ENCODE measurements at places on chromosomes 11 and 22.

DNA sequence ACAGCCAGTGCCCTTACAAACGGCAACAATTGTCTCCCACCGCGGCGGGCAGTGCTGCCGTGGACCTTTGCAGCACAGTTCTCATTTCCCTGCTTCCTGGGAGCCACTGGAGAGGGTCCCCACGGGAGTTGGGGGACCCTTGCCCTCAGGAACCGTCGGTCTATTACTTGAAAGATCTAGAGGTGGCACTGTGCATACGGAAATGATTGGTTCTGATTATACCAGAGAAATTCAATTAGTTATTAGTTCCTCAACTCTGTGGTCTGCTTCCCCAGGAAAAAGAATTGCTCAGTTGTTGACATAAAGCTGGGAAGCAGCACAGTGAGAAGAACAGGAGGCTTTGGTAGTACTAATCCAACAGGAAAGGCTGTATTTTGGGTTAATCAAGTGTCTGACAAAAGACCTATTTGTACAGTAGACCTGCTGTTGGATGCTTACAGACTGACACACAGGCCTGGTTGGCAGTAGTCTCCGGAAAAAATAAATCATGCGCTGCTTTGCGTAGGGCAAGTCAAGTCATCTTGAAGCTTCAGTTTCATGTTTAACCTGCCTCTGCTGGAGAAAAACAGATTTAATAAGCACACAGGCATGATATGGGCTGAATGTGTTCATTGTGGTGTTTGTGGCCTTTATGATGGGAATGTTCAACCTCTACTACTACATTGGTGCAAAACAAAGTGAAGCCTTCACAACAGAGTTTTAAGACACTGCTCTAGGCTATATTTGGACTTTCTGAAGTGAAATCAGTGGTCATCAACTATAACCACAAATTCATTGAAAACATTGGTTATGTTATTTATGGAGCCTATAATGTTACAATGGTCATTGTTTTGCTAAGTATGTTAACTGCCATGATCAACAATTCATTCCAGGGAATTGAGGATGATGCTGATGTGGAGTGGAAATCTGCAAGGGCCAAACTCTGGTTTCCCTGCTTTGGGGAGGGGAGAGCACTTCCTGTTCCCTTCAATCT lies 54.6 kb upstream of the SC5D start:
- DNase-seq = no peak

DNA sequence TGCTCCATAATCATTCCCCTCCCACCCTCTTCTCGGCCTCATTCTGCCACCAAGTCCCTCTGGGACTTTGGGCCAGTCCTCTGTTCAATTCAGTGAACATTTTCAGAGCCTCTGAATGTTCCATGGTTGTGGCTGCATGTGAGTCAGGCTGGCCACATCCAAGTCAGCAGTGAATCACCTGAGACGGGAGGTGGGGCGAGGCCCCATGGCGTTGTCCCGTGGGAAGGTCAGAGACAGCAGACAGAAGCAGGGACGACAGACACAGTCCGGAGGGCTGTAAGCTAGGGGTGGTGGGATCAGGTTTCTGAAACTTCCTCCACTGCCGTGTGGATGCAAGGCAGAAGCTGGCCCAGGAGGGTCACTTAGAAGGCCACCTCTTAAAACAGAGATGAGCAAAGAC lies 324.8 kb downstream of the MN1 start:
- no peak for DNase-seq

DNA sequence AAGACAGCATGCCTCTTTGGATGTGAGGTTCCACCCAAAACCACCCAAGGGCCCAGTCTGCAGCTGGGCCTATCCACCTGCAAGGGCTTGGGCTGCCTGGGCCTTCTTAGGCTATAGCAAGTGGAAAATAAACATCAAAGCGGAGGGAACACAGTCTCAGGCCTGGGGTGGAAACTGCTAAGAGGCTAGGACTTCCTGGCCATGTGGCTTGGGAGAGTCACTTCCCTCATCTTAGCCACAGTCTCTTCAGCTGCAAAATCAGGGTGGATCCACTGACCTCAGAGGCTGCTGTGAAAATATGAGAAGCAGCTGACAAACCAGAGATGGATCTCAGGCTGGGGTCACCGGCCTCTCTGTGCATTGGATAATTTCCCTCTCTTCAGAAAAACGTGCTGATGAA lies 30.6 kb upstream of the TFIP11 start:
- no peak for DNase-seq

DNA sequence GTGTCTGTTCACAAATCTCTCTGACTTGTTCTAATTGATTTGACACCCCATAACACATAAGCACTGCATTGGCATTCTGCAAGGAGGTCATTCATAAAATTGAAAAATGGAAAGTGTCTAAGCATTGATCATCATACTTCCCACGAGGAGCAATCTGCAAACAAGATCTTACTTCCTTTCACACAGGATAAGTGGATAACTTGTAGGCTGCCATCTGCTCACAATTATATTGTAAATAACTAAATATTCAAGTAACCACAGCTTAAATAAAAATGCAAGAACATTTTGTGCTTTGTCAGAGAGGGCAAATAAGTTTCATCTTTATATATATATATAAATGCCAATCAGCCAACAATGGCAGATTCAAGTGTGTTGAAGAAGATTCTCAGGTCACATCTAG lies 264.8 kb upstream of the ZC3H12C start:
- no peak for DNase-seq

DNA sequence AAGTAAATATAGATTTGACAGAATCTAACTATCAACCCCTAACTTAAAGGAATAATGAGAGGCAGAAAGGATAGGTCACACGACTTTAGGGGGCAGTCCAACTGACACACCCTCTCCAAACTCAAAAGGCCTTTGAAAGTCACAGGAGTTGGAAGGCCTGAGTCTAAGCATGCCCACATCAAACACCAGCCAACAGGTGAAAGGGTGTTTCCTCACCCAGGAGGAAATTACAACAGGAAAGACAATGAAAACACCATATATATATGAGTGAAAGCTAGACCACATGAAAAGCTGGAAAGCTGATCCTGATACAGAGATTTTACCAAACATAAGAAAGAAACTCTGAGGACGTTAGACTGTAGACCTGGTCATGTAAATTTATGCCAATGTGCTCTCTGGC lies 10.5 kb upstream of the DEPDC7 start:
- DNase-seq = no peak

DNA sequence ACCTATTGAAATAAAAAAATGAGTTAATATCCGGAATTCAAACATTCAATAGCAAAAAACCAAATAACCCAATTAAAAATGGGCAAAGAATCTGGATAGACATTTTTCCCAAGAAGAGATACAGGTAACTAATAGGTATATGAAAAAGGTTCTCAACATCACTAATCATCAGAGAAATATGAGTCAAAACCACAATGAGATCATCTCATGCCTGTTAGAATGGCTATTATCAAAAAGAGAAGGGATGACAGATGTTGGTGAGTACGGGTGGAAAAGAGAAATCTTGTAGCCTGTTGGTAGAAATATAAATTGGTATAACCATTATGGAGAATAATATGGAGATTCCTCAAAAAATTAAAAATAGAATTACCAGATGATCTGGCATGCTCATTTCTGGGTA lies 26.9 kb upstream of the OR6M1 start:
- no peak for DNase-seq

GRCh38 chr22:25076336-25076735 lies 123.3 kb upstream of the CRYBB3 start:
- DNase-seq = no peak

GRCh38 chr11:124876818-124877630 lies 11.8 kb downstream of the ROBO3 start:
- DNase-seq = no peak

GRCh38 chr22:30893434-30894370 lies 74.9 kb downstream of the MORC2 start:
- no peak for DNase-seq

GRCh38 chr22:45968751-45969413 lies 8.1 kb downstream of the WNT7B start:
- no peak for DNase-seq

- no peak for DNase-seq
Measured at GRCh38 chr22:22073769-22074561, 91.4 kb upstream of the TOP3B start.

GRCh38 chr22:42862045-42862734 lies 5.1 kb upstream of the ARFGAP3 start:
- DNase-seq = no peak

GRCh38 chr11:95088946-95089619 lies 563 bp upstream of the ENDOD1 start:
- DNase-seq = no peak

DNA sequence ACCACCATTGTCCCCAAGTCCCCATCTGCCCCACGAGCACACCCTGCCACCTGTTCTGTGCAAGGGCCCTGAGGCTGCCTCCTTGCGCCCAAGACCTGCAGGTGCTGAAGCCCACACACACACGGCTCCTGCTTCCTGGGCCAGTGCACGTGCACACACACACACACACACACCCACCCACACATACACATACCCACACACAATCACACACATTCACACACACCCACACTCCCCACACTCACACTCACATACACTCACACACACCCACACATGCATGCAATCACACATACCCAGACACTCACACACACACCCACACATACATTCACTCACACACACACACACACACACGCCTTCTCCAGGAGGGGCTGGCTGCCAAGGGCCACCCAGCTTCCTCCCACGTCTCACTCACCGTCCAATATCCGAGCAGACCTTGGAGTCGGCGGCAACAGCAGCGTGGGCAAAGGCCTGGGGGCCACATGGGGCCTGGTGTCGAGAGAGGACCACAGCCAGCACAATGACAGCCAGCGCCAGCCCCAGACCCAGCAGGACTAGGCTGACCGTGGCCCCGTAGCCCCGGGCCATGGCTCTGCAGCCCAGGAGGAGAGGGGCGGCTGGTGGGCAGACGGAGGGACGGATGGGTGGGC lies 616 bp downstream of the GGT5 start:
- DNase-seq = no peak
